ENCODE measurements at places on chromosomes 11 and 22.

DNA sequence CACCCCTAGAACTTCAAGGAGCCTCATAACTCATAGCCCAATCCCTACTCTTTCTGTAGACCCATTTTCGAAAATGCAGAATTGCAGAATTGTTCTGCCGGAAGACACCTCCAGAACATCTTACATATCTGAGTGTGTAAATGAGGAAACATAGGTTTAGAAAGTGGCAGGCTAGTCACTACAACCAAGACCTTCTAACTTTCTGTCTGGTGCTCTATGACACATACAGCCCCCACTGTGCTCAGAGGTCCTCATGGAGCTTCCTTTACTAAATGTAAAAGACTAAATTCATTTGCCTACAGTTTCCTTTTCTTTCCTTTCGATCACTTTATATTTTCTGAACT lies 132.1 kb upstream of the DDI1 start:
- no peak for DNase-seq

DNA sequence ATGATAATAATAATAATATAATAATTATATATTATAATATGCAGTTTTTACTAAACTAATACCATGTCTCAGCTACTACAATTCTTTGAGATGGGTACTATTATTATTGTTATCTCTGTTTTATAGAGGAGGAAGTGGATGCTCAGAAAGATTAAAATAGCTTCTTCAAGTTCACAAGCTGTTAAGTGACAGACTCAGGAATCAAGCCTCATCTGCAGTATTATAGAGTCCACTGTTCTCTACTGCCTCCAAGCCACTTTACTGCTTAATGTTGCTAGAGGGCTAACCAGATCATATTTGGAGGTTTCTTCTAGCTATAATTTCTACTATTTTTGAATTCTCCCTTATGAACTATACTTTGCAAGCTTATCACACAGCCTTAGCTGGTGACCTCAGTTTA lies 62.7 kb downstream of the CSTPP1 start:
- DNase-seq: no peak

DNA sequence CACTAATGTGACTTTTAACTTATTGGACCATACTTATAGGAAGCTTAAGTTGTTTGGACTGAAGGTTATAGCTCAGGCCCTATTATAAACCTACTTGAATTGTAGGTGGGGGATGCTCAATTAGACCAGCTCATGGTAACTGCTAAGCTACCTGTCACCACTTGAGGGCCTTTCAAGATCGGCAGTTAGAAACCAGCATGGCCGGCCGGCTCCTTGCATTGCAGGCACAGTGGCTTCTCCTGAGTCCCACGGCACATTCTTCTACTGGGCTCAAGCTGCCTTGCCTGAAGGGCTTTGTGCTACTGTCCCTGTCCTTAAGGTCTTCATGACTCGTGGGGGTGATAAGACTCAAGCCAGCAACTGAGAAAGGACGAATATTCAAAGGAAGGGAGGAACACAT lies 70.8 kb downstream of the TBC1D22A start:
- no peak for DNase-seq

DNA sequence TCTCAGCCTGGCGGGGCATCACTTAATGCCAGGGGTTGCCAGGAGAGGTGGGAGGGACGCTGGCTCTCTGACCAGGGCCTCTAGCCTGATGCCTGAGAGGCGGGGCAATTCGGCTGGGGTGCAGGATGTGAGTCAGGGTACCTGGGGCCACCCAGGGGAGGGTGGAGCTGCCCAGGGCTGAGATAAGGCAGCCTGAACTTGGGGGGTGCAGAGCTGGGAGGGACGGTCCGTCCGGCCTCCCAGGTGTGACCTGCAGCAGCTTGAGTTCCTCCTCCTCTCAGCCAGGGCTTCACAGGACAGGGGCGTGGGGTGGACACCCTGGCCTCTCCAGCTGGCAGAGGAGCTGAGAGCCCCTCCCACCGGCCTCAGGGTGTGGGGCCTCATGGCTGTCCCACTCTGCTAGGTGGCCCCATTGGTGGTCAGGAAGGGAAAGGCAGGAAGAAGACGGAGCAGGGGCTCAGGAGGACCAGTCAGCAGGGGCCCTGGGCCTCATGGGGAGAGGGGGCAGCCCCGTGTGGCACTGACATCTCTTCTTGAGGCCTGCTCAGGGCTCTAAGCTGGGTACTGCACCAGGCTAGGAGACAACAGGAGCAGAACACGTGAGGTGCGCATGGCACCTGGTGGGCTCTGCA lies 942 bp upstream of the RPS6KA4 start:
- DNase-seq: no peak

- DNase-seq: no peak
These were observed 45.4 kb downstream of the GGTLC2 start for GRCh38 chr22:22689621-22690345.

- DNase-seq: no peak
These were observed 26.2 kb downstream of the UQCR10 start for GRCh38 chr22:29793396-29793795.

DNA sequence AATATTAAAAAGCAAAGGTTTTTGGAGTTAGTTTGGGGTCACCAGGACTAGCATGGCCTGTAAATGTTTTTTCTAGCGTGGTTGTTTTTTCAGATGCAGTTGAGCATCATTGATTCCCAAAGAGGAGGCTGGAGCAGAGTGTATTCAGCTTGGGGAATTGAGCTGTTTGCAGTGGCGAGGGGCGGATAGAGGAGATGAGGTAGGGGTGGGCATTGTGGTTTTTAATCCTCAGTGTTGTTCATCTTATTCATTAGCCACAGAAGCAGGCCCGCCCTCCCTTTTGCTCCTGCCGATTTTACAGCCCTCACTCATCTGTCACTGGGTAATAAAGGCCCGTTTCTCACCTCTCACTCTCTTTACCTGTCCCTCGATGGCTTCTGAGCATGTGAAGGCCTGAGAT lies 51.4 kb downstream of the NF2 start:
- no peak for DNase-seq
